ENCODE measurements at places on chromosomes 12 and 14.

GRCh38 chr12:130572553-130572952, 143.5 kb downstream of the RIMBP2 start:
- DNase-seq = no peak

DNA sequence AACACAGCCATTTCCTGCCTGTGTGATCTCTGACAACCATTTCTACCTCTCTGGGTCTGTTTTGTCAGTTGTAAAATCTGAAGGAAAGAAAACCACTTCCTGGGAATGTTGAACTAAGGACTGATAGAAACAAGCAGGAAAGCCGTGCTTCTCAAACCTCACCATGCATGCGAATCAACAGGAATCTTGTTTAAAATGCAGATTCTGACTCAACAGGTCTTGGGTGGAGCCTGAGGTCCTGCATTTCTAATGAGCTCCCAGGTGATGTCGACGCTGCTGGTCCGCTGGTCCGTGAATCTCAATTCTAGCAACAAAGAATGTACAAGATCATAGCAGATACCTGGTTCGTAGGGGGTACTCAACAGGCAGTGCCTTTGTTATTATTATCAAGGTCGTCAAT, 38.0 kb upstream of the GPATCH2L start:
- DNase-seq = no peak

- DNase-seq = no peak
Observed at GRCh38 chr12:85644508-85644907, 191.7 kb downstream of the RASSF9 start.

DNA sequence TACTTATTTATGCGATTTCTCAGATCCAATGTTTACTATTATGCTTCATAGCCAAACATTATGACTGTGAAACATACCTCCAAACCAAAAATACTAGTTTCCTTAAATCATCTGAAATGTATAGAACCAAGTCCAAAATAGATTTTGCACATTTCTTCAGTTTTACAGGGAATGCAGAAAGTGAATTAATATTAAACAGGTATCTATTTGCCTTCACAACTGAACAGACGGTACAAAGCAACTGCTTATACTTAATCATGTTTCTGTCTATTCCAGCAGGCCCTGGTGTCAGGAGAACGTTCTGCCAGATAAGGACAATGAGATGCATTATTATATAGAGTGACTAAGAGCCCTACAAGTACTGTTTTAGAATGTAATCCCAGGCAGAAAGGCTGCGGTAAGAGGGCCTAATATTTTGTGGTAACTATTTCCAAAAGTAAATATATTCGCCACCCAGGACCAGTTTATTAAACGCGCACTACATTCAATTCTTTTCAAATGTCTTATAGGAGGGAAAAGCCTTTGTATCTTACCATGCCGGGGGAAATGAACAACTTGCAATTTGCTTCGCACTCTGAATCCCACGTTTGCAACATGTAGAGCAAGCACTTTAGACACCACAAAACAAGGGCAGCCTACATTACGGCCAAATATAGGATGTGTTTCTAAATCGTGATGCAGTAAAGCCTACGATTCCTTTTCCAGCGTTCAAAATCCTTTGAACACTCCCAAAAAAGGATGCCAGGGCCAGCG, 1.5 kb downstream of the CORO1C start:
- DNase-seq = no peak

GRCh38 chr12:10607885-10608458, 5.4 kb downstream of the MAGOHB start:
- DNase-seq = no peak

DNA sequence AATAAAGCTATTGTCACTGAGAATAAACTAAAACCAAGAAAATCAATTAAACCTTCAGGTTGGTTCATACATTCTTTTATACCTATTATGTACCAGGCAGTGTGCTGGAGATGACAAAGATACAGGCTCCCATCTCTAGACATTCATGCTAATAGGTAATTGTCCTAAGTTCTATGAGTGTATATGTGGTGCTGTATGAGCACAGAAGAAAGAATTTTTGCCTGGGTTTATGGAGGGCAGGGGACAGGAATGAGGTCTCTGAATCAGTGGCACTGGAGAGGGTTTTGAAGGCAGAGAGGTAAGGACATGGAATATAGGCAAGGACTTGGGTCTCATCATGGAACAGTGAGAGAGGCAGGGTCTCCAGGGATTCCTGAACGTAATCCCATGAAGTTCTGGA, 38.7 kb downstream of the MAP1LC3B2 start:
- DNase-seq = no peak

DNA sequence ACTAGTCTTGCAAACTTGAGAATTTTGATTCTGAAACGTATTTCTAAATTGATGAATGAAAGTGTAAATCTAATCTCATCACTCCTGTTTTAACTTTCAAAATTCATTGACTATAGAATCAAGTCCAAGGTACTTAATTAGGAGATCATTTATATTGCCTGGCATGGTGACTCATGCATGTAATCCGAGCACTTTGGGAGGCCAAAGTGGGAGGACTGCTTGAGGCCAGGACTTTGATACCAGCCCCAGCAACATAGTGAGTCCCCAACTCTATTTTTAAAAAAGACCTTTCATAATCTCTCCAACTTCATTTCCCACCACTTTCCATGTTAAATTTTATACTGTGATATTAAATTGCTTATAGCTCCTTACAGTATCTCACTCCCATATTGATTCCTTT, 3.0 kb upstream of the MIPOL1 start:
- DNase-seq = no peak

- DNase-seq = no peak
Observed at GRCh38 chr12:75969768-75970167, 61.8 kb downstream of the PHLDA1 start.

DNA sequence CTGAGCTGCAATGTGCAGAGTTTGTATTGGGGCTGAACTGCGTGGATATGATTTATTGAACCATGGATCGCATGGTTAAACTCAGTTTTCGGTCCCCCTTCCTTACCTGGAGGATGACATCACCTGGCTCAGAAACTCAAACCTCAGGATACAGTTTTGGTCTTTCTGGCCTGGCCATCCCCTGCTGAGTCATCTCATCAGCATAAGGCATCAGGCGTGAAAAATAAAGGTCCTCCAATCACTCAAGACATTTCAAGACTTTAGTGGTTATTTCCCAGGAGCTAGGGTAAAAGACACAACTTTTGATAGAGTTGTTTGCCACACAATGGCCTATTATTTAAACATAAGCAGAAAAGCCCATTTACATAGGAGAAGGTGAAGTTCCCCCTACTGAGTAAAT, 631.1 kb upstream of the TMEM132C start:
- DNase-seq = no peak

GRCh38 chr12:118590406-118591150, 214.2 kb downstream of the SUDS3 start:
- no peak for DNase-seq

- no peak for DNase-seq
Observed at GRCh38 chr12:30927222-30927611, 669 bp downstream of the TSPAN11 start.

DNA sequence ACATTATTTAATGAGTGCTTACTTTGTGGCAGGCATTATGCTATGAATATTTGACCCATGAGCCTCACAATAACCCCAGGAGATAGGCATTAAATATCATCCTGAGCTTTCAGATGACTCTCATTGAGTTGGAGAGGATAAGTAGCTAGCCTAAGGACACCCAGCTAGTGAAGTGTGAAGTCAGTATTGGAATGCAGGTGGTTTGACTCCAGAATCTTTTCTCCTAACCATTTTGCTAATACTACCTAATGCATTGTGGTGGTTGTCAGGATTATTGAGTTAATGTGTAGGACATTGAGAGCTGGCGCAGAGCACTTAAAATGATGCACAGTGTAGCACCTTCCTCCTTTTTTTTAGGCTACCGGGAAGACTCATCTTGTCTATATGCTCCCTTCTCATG, 3.8 kb upstream of the CDKL1 start:
- DNase-seq = no peak

GRCh38 chr12:106893451-106893850, 62.3 kb upstream of the TMEM263 start:
- DNase-seq = no peak

DNA sequence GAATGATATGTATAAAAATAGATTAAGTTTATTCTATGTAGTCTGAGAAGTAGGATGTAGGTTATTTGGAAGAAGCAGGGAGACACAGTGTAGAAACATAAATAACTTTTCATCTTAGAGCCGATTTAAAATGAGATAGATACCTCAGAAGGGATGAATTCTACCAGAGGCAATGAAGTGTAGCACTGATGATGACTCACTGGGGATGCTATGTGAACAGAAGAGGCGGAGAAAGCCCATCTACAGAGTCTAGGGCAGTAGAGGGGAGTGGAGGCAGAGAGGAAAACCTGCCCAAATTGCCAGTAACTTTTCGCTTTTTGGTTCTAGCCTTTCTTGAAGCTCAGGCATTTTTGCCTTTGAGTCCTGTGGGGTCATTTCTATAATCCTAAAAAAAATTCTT, 451.8 kb downstream of the ATP23 start:
- DNase-seq = no peak

- no peak for DNase-seq
Observed at GRCh38 chr14:32692441-32692840, 246.2 kb upstream of the NPAS3 start.

DNA sequence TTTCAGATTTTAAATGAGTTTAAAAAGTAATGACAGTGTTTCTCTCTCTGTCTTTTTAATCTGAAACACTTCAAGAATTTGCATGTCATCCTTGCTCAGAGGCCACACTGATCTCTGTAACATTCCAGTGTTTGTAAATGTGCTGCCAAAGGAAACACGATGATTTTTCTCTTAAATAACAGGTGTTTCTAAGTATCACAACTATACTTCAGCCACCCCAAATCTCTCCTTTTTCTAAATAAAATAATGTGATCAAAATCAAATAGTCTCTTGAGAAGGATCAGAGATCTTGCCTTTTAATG, 3.3 kb upstream of the GALC start:
- no peak for DNase-seq

- DNase-seq = no peak
Observed at GRCh38 chr14:66069036-66069435, 417.1 kb upstream of the CCDC196 start.

DNA sequence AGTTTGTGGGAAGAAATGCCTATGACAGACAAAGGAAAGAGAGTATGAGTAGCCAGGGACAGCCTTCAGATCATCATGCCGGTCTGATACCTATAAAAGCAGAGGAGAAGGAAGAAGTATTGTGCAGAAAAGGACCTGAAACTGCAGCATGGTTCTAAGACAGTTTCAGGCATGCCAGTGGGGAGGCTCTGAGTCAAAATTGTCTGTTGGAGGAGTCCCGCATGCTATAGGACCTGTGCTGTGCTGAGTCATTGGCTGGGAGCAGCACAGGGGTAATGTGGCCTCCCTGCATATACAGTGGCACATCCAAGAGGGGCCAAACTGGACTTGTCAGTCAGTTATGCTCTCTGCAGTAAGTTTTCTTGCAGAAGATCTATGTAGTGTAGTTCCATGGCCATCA, 40.7 kb downstream of the NEUROD4 start:
- DNase-seq = peak; percentile 25

DNA sequence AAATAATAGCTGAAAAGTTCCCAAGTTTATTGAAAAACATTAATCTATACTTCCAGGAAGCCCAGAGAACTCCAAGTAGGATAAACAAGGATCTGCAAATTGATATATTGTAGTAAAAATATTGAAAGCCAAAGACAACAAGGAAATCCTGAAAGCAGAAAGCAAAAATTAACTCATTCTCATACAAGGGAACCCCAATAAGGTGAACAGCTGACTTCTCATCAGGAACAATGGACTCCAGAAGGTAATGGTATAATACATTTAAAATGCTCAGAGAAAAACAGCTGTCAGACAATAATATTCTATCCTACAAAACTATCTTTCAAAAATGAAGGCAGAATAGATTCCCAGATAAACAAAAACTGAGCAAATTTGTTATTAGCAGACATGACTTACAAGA, 138.1 kb upstream of the BMP4 start:
- DNase-seq = no peak

- no peak for DNase-seq
Observed at GRCh38 chr12:97151481-97151880, 244.4 kb downstream of the NEDD1 start.

DNA sequence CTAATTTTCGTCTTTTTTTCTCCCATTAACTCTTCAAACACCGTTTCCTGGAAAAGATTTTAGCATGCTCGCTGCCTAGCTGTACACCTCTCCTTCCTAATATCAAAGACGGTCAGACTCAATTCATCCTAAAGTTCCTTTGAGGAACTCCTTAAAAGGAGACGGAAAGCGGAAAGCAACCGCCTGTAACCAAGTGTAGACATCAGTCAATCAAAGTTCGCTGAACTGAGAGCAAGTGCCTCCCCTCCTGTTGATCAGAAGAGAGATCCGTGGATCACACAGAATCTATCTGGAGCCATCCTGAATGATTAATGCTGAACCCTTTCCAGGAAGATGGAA, 412 bp upstream of the TEP1 start:
- DNase-seq = no peak

- no peak for DNase-seq
Observed at GRCh38 chr14:84095681-84096080, 1434.3 kb upstream of the FLRT2 start.

DNA sequence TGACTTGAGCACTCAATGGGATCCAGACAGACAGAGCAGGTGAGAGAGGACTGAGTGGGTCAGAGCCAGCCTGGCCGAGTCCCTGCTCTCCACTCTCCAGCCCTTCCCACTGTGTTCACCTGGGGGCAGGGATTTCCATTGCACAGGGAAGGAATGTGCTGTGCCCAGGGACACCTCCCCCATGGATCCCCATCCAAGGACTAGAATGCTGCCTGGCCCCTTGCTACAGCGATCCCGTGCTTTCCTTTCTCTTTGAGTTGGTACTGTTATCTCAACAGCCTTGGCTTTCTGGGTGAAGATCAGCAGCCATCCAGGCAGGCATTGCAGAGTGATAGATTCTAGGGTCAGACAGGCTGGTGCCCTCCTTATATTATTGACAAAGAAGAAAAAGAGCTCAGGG, 60.3 kb upstream of the DLK1 start:
- DNase-seq = no peak

GRCh38 chr12:62660756-62661155, 194.1 kb downstream of the MON2 start:
- DNase-seq = no peak

- DNase-seq = no peak
Observed at GRCh38 chr12:107254258-107254856, 161.0 kb upstream of the CRY1 start.

- DNase-seq = no peak
Observed at GRCh38 chr12:56021889-56022497, 1.1 kb downstream of the IKZF4 start.

DNA sequence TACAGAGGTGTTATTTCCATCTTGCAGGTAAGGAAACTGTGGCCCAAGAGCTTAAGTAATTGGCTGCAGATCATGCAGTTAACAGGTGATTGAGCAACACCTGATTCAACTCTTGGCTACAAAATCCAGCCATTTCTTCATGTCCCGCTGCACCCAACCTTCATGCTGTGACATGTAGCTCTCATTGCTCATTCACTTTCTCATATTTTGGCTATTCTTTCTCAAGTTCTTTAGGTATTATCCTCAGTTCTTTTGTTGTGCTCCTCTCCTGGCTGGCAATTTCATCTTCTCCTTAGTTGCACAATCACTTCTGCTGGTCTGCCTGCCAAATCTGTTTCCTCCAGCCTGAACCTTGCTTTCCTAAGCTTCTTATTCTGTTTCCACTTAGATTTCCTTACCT, 300.8 kb downstream of the SSPN start:
- DNase-seq = no peak
